ENCODE measurements at places on chromosomes 13 and 19.

GRCh38 chr19:3094601-3095440 lies 659 bp downstream of the GNA11 start:
- peak; percentile 24 for DNase-seq

GRCh38 chr13:91664039-91664438 lies 265.6 kb downstream of the GPC5 start:
- DNase-seq = no peak

DNA sequence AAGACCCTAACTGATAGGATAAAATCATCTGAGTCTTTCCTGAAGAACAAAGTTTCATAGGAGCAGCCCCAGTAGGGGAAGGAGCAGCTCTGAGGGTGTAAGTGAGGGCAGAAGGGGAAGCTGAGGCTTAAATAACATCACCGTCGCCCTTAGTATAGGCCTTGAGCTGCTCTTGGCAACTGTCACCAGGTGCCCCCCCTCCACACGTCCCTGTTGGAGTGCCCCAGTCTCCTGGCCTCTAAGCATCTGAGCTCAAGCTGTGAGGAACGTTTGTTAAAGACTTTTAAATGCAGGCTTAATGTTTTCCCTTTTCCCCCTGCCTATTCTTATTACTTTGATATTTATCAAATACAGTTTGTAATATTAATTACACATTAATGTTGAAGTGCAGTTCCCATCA lies 170.6 kb downstream of the ZIC5 start:
- no peak for DNase-seq

- no peak for DNase-seq
These were observed at the start of gene SLITRK1 for GRCh38 chr13:83881917-83882605. Gene SLITRK1 (minus strand): TSS chr13:83882474. CDS start chr13:83881507, 967 bp downstream.

DNA sequence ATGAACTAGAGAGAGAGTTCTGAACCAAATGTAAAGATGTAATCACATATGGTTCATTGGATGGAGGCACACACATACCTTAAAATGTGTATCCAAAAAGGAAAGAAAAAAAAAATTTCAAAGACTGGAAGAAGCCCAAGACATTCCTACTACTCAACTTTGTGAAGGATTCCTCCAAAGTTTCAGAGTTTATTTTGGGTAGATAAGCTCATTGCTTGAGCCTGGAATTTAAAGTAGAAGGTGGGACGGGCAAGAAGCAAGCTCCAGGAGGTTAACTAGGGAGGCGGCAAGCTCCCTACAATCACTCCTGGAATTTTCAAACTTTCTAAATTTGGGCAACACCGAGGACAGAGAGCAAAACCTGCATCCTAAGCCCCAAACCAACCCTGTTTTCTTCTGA lies 1.9 kb downstream of the TSHZ3 start:
- DNase-seq = no peak

Measured in T-helper 1 cell (primary cell).